ENCODE measurements at places on chromosomes 7 and 10. TPM values are rescaled to one million over a fixed set of nuclear protein-coding genes. Genes with fewer than 3 reads are reported as not detected.

The MMD2 gene
- not detected for total RNA-seq

The GRM3 gene
- not detected for total RNA-seq

The SPDYE3 gene
- not detected for total RNA-seq

The OR6V1 gene
- not detected for total RNA-seq

The SLC18A2 gene
- total RNA-seq, result 0.11 TPM

The PTF1A gene
- total RNA-seq, result not detected

The GLI3 gene
- 1.4 TPM for total RNA-seq

The PTPRE gene
- not detected for total RNA-seq

The VENTX gene
- not detected for total RNA-seq

The CALHM1 gene
- total RNA-seq, result not detected

The HMX3 gene
- total RNA-seq, result 0.32 TPM

The BEND7 gene
- total RNA-seq, result 5.2 TPM

The SORBS1 gene
- 37.0 TPM for total RNA-seq

The CCDC172 gene
- not detected for total RNA-seq

The PRLHR gene
- not detected for total RNA-seq

The HNRNPF gene
- 297 TPM for total RNA-seq

The BMPER gene
- 0.05 TPM for total RNA-seq

The TUBB8 gene
- not detected for total RNA-seq

The OR2A12 gene
- not detected for total RNA-seq

The OLAH gene
- total RNA-seq, result not detected

The KCNIP2 gene
- total RNA-seq, result 1.1 TPM

The HNRNPH3 gene
- 8.3 TPM for total RNA-seq

The NAT16 gene
- 1.5 TPM for total RNA-seq

The EPHB6 gene
- 0.59 TPM for total RNA-seq

The STEAP4 gene
- not detected for total RNA-seq

The WEE2 gene
- total RNA-seq, result not detected

The CTNNA3 gene
- total RNA-seq, result not detected

The TRRAP gene
- total RNA-seq, result 11.9 TPM

Data from SK-MEL-5 (cell line).